ENCODE measurements at places on chromosomes 1 and 21. TPM values are rescaled to one million over a fixed set of nuclear protein-coding genes. Genes with fewer than 3 reads are reported as not detected.

DNA sequence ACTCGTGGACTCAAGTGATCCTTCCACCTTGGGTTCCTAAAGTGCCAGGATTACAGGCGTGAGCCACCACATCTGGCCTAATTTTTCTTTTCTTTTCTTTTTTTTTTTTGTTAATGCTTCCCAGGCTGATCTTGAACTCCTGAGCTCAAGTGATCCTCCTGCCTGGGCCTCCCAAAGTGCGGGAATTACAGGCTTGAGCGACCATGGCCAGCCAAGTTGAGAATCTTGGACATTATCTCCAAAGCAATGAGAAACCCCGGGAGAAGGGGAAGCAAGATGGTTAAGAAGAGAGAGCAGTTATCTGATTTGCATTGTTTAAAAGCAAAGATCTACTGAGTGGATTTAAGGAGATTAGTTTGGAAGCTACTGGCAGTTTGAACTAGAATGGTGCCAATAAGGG is 9.1 kb downstream of the HIPK1 start:
- DNase-seq: no peak

DNA sequence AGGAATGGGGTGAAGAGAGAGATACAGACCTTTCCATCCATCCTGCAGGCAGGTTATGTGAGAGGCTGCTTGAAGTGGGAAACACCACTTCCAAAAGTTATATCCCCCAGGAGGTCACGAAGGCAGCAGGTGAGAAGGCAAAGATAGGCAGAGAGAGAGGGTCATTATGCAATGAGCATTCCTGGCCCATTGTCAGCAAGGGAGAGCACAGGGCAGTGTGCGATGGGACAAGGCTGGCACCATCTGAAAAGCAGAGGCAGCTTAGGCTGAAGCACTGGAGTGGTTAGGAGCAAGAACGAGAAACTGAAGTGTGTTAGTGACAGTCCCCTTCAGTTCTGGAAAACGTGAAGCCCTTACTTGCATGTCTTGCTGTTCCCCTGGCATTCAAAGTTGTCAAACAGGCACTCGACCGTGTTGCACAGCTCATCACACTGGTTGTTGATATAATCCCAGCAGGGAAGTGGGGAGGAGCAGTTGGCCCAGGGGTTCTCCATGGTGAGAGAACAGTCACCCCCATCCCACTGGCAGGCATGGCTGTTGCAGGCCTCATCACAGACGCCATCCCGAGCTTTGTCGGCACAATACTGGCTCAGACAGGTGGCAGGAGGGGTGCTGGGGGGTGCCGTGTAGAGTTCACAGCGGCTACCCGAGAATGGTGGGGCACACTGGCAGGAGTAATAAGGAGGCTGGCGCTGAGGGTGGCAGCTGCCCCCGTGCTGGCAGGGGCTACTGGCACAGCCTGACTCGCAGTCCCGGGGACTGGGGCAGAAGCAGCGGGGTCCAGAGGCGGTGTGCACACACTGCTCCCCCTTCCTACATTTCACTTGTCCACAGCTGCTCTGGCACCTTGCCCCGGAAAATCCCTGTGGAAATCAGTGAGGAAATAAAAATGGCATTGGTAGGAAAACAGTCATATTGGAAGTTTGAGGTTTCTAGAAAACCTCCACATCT is 28.9 kb upstream of the ADAM30 start:
- DNase-seq: no peak

DNA sequence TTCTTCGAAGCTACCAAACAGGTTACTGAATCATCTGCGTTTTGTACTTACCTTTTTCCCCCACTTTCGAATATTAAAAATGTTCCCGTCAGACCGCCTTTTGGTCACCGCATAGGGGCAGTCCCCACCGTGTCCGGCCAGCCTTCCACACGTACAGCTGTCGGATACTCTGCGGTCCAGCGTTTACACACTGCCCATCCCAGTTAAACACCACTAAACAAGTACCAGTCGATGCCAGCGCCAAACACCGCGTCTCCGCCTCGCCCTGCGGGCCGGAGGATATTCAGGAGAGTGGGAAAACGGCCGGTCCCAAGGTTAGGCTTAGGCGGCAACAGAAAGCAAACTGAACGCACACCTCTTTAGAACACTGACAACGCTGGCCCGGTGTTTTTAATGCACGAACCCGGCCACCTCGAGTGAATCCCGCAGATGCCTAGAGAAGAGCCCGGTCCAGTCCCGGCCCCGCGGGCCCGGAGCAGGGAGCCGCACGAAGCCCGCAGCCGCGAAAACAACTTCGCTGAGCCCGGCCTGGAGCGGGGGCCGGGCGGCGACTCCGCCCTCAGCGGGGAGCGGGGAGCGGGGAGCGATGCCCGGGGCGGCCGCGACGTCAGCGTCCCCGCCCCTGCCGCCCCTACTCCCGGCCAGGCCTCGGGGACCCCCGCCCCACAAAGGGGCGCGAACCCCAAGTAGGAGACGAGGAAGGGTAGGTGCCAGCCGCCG is 730 bp upstream of the PHF13 start:
- no peak for DNase-seq

Gene CLCA2
- not detected for total RNA-seq

DNA sequence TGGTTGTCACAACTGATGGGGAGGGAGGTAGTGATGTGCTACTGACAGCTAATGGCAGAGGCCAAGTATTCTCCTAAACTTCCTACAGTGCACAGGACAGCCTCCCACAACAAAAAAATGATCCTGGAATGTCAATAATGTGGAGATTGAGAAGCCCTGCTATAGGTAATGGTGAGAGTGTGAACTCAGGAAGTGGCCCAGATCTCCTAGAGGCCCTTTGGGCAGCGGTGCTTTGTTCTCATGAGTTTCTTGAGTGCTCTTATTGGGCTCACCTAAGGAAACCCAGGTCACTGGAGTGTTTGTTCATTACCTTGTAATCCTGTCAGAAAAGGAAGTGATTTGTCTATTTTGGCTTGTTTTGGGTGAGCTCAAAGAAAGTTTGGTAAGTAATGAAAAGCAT is 5.9 kb downstream of the OTUD3 start:
- no peak for DNase-seq

Gene UBIAD1
- total RNA-seq: 25.1 TPM

Gene KRTAP19-1
- total RNA-seq: not detected

GRCh38 chr1:233439721-233440120 is 112.2 kb downstream of the MAP3K21 start:
- DNase-seq: no peak

- DNase-seq: no peak
Observed at GRCh38 chr1:160993544-160994193, 27.3 kb downstream of the F11R start.

Gene LCE3D
- not detected for total RNA-seq

Gene PPM1J
- total RNA-seq: 0.59 TPM

DNA sequence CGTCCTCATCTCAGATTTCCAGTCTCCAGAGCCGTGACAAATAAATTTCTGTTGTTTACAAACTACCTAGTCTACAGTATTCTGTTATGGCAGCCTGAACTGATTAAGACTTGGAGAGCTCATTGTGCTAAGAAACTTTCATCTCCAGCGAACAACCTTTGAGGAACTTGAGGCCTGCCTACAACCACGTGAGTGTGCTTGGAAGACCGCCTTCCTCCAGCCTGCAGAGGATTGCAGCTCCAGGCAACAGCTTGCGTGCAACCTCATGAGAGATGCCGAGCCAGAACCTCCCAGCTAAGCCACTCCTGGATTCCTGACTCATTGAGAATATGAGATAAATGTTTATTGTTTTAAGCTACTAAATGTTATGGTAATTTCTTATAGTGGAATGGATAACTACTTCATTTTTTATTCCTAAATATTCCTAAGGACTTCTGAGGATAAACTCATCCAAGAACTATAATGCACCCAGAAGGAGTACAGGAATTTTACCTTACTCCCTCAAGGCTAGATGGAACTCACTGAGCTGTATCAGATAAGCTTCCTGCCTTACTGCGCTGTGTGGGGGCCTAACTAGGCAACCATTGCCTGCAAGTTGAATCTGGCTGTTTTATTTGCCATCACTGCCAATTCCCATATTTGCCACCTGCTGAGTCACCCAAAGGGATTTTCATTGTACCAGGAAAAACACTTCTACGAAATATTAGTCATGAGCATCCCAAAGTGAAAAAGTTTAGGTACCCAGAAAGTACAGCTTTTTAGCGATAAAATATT is 17.6 kb downstream of the FAM177B start:
- DNase-seq: no peak

DNA sequence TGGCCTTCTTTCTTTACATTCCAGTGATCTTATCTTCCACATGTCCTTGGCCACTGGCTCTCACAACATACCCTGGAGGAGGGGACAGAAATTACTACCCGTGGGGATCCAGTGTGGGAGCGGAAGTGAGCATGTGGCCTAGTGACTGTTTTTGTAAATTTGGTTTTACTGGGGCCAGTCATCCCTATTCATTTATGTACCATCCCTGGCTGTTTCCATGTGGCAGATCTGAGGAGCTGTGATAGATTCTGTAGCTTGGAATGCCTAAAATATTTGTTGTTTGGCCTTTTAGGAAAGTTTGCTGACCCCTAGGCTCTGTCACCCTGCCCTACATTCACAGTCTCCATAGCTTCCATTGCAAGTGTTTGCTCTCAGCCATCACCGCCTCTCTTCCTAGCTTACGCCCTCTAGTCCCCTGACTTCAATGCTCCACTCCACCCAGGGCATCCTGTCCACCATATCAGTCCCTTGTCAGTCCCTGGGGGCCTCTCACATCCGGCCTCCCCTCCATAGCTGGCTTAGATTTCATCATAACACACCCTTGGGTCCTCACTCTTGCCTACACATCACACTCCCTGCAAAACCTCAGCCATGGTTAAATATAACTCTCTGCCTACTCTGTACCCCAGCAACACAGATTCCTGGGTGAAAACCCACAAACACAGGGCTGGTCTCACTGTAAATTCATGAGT is 25.8 kb downstream of the DHCR24 start:
- DNase-seq: no peak

- no peak for DNase-seq
Observed at GRCh38 chr21:37058261-37058660, 14.6 kb downstream of the PIGP start.

DNA sequence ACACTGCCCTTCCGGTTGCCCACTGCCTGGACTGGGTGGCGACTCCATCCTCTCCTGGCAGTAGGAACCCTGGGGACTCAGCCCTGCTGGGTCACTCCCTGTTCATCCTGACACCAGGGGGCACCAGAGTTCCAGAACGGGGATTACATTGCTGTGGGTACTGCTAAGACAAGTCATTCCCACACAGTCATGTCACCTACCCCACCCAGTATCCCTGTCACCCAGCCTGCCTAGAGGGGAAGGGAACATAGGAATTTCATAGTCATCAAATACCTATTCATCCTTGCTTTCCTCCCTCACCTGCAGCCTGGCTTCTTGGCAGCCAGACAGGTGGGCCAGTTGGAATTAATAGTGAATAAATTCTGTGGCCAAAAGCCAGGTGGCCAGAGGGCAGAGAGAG is 9.8 kb upstream of the SFN start:
- DNase-seq: peak; percentile 53

DNA sequence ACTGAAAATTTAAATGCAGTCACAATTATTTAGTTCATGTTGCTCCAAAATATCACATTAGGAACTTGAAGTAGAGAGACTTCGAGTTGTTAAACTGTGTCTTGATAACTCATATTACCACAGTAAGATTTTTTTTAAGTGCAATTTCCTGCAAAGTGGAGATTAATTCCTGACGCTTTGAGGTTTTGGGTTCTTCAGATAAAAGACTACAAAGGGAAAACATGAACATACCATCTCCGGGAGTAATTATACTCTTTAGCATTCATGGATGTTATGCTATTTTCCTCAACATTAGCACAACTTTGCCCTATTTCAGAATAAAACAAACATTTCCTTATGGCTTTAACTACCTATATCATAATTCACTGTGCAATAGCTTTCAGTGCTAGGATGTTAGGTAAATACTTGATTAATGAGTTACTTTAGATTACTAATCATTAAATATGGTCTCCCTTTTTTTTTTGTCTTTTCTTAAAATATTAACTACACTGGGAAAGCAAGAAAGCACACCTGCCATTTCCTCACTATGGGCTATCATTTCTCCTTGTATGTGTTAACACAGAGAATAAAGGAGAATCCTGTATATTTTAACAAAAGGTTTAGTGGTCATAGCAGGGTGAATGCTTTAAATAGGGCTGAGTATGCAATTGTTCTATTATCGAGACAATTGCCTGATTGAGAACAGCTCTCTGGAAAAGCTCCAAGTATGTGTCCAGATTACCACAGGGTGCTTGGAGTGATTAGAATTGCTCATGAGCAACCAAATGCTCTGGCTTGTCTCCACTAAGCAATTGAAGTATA is 252.5 kb upstream of the C1orf105 start:
- DNase-seq: no peak

Gene RNF186
- not detected for total RNA-seq

Gene S100A9
- not detected for total RNA-seq

DNA sequence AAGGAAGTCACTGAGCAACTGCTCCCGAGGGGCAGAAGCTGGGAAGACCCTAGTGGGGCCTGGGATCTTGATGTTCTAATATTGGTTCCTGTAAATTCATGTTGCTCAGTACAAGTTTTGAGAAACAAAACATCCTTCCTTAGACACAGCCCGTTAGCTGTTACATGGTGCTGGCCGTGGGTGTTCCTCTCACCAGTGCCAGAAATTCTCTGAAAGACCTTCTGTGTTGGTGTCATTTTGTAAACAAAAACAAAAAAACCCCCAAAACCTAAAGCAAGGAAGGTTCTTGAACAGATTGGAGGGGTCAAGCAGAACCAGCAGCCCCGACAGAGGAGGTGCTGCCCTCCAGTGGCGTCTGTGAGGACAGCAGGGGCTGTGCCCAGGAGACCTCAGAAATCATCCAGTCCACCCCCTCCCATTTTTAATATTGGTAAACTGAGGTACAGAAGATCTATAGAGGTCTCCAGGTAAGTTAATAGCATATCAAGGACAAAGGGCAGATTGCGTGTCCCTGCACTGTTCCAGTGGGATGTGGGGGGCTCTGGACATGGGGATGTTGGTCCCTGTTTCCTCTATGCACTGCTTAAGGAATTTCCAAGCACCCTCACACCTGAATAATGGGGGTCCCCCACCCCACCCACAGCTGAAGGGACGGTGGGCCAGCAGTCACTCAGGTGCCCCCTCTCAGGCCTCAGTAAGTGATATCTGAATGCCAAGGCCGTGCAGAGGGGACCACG is 38.2 kb downstream of the SLC2A7 start:
- peak; percentile 51 for DNase-seq

DNA sequence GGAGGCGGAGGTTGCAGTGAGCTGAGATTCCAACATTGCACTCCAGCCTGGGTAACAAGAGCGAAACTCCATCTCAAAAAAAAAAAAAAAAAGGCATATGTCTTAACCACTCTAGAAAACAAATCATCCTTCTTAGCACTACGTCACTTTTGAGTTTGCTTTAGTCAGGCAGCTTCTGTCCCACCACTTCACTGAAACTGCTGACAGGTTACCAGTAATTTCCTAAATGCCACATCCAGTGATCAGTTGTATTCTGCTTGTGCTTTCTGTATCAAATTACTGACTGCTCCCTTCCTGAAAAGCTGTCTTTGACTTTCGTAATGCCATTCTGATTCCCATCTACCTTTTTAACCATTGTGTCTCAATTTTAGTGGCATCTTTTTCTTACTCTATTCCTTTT is 21.7 kb downstream of the RCOR3 start:
- no peak for DNase-seq

DNA sequence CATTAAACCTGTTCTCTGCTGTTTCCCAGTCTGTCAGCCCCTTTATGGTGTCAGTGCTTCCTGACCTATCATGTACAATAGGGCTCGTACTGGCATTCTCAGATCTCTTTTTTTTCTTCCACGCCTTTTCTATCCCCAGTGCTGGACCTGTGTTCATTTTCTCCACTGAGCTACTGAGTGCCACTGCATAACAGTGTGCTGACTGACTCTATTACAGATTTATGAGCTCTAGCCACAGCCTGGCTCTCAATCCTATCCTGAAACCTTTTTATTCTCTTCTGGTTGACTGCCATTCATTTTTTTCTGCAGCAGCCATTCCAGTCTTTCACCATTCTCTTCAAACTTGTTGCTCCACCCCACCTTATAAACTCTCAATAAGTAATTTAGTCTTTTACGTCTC is 59.6 kb upstream of the MACF1 start:
- DNase-seq: no peak

Data from activated T-helper 2 cell treated with anti-CD3 and anti-CD28 coated beads, Interferon-gamma antibody, Interleukin-2, Interleukin-4, amounts not matched to agents 10 μg/mL and 5 μg/mL and 100 μg/mL, durations not matched to agents 14 hours and 24 hours and 36 hours (primary cell).